ENCODE measurements at places on chromosomes 11 and 22.

DNA sequence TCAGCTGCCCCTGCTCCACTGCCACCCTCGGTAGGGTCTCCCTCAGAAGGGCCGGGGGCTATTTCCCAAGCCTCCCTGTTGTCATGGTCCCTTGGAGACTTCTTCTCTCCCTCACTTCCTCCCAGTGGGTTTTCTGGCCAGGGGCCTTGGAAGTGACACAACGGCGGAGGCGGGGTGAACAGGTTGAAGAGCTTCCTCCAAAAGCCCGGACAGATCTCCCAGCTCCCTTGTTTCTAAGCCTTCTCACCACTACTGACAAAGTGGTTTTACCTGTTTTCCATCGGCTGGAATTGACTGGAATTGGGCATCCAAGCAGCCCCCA is 14.5 kb downstream of the MYH9 start:
- no peak for DNase-seq

DNA sequence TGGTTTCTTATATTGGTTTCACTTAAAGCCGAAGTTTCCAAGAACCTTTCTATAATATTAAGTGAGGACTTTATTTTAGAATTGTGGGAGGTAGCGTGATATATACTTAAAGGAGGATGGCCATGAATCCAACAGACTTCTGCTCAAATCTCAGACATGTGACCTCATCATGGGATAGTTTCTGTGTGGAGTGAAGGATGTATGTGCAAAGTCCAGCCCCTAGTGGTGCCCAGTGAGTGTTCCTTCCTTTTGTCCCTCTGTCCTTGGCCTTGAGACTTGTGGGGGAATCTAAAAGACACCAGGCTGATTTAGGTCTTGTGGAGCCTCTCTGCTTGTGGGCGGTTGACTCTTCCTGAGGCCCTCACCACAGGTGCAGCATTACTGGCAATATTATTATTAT is 43.7 kb downstream of the BARX2 start:
- no peak for DNase-seq

DNA sequence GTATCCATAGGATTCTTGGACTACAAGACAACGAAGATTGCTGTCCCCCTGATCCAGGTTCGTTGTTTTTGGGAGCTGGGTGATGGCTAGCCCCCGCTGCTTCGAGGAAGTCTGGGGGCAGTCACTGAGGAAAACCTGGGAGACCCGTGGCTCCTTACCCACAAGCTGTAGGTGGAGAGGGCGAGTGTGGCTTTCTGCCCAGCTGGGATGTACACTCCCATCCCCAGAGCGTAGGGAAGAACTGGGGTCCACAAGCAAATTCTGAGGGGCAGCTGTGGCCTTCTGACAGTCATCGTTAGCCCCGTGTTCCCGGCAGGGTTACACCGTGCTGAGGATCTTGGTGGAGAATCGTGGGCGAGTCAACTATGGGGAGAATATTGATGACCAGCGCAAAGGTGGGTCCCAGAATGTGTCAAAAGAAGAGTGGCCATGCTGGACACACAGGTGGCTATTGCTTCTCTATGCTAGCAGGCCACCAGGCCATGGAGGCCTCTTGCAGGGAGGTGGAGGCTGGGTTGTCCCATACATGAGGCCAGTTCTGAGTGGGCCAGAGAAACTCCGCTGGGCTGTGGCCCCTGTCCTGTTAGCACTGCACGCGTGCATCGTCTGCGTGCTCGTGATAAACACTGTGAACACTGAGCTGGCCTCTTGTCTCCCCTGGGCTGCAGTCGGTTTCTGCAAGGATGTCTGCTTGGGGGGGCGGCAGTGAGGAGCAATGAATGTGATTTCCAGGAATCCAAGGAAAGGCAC is 39.8 kb downstream of the GLB1L2 start:
- no peak for DNase-seq

- no peak for DNase-seq
These were observed 3.7 kb downstream of the YWHAH start for GRCh38 chr22:31948002-31948401.

DNA sequence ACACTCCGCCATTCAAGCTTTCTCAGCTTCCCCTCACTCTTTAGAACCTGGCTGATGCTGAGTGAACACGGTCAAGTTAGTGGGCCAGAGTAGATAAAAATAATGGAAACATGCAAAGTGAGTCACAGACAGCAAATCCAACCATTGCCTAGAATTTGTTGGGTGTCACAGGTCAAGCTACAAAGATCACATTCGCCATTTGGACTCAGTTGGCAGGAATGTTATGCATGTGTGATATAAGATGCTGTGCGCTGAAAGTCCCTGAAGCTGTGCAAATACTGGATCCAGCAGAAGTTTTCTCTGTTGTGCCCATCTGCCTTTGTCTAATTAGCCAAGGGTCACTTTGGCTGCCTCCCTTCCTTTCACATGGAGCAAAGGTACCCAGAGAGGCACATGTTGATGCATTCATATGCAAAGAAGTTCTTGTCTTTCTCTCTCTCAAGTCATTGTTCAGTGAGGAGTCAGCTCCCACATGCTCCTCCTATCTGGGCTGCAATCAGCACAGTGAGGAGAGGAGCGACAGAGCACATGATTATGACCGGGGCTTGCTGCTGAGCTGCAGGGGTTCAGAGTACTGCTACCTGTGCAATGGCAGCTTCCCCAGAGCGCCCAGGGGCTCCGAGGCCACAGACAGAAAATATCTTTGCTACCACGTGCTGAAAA is 39.7 kb downstream of the FLI1 start:
- DNase-seq: no peak

DNA sequence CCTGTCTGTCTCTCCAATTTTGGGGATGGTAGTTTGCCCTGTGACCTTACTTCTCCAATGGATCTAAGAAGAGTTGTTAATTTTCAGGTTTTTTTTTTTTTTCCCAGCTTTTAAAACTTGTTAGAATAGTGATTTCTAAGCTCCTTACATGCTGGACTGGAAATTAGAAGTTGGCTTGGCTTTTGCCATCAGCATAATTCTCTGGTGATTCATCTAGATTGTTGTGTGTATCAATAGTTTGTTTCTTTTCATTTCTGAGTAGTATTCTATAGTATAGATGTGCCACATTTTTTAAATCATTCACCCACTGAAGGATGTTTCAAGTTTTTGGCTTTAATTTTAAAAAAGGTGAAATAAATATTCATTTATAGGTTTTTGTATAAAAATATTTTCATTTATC is 51.4 kb downstream of the ADAMTS15 start:
- DNase-seq: no peak

DNA sequence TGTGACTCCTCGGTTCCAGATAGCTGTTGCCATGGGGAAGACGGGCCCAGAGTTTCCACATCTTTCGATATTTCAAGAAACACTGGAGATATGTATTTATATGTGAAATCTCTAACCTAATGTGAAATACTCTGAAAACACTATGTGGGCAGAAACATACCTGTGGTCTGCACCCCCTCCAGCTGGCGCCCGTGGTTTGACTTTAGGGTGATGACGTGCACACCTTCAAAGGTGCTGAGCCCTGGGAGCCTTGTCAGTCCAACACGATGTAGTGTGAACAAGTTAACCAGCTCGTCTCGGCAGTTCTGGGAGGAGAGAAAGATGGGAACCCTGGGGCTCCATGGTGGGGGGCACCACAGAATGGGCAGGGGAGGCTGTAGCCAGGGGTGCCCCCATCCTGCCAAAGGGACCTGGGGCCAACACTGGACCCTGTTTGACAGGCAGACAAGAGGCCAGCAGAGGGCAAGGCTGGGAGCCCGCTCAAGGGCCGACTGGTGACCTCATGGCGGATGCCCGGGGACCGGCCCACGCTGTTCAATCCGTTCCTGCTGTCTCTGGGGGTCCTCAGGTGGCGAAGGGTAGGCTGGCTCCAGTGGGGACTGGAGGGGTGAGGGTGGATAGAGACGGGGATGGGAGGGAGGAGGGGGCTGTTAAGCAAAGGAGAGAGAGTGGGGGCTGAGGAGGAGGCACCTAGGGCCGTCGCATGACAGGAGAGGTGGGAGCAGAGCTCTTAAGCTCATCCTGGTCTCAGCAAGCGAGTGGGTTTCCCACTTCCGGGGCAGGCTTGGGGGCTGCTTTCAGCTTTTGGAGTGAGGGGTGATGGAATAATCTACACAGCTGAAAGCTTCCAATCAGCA is 43.8 kb downstream of the TRIOBP start:
- no peak for DNase-seq

GRCh38 chr11:62599069-62599696 is 2.5 kb downstream of the MTA2 start:
- DNase-seq: peak; percentile 91

GRCh38 chr22:29265929-29266328 is 1.9 kb downstream of the RHBDD3 start:
- no peak for DNase-seq

GRCh38 chr22:17647991-17648390 is 9.4 kb downstream of the BCL2L13 start:
- DNase-seq: no peak

- no peak for DNase-seq
These were observed 120.4 kb downstream of the CCDC34 start for GRCh38 chr11:27242591-27242990.

DNA sequence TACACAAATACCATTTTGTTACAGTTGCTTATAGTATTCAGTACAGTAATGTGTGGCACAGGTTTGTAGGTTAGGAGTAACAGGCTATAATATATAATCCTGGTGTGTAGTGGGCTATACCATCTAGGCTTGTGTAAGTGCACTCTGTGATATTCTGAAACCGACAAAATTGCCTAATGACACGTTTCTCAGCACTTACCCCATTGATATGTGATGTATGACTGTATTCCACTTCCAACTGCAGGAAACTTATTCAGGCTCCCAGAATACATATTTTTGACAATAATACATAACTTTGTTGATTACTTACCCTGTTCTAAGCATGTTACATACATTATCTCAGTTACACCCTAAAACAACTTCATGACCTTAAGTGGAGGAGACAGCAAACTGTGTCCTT is 5.1 kb upstream of the PICALM start:
- DNase-seq: no peak

DNA sequence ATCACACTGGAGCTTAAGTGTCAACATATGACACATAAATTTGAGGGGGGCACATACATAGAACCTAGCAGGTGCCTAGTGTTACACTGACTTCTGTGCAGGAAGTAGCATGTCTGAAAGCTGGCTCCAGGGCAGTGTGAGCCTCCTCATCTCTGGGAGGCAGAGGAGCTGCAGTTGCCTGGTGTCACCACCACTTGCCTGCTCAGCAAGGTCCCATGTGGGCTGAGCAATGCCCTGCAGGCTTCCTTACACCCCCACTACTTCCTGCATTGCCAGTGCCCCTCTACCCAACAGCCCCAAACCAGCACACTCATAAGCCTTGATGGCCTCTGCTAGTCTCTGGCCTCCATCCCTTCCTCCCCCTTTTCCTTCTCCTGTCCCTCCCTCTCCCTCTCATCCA is 165.8 kb downstream of the BUD13 start:
- DNase-seq: no peak

DNA sequence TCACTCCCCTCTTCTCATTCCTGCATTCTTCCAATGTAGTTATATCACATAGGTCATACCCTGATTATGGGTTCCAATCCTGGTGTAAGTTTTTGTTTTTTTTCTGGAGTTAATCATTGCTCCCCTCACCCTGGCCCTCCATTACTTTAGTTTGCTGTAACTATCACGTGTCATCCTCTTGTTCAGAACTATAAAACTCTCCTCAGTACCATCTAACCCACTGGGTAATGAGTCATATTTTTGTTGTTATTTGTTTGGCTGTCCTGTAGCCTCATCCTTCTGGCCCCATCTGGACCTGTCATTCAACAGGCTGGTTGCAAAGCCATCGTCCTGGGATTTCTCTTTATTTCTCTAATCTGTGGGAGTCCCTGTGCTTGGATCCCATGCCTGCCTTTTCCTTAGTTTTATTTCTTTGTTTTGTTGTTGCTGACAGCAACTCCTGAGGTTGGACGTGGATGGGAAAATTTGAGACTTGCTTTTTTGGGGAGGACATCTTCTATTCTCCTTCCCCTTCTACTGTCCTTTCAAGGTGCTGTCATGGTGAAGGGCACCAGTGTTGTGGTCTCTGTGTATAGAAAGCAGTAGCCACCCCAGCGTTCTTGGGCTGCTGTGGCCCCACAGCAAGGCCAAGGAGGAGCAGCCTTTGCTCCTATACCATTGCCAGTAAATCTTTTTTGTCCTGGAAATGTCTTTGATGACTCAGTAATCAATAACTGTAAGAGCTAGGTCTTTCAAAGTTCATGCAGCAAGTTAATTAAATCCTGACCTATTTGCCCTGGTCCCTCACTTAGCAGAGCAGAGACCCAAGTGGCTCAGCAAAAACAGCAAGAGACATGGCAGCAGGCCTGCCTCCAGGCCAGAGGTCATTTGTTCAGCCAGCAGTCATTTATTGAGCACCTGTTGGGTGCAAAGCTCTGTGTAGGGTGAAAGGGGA is 82.5 kb downstream of the C22orf31 start:
- DNase-seq: no peak

- no peak for DNase-seq
These were observed 25.4 kb downstream of the COA4 start for GRCh38 chr11:73851046-73851764.

DNA sequence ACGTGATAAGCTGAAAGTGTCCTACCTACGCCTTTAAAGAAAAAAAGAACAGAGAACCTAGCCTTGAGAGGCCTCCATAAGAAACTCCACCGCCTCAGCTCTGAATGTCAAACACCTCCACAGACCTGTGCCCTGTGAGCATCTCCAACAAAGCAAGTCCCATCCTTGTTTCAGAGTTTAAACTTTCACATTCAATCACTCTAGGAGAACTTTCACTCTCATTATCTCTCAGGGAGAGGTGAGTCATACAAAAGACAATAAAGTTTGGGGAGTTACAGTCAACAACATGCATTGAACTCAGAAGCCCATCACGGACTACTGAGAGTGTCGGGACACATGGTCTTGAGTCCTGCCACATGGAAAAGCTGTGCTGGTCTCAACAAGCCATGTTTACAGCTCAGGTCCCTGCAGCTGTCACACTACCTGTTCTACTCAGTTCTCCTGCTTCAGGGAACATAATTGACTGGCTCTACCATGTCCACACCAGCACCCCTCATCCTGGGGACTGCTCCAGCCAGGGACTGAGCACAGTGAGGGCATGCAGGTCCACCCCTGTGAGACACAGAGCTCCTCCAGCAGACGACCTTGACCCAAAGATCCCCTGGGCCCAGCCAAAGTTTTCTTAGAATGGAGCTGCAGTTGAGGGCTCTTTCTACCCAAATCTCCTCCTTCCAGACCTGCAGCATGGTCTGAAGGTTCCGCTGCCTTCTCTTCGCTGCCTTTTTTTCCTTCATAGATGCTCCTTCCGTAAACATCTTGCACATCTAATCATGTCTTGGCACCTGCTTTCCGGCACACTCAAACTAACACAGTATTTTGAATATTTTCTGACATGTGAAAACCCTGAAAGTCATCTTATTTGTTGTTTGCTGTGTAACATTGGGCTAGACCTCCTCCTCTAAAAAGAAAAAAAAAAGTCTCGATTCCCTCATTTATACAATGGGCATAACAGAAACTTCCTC is 114.9 kb downstream of the ETS1 start:
- DNase-seq: peak; percentile 78

- no peak for DNase-seq
These were observed 5.4 kb upstream of the HDHD5 start for GRCh38 chr22:17164392-17165024.

DNA sequence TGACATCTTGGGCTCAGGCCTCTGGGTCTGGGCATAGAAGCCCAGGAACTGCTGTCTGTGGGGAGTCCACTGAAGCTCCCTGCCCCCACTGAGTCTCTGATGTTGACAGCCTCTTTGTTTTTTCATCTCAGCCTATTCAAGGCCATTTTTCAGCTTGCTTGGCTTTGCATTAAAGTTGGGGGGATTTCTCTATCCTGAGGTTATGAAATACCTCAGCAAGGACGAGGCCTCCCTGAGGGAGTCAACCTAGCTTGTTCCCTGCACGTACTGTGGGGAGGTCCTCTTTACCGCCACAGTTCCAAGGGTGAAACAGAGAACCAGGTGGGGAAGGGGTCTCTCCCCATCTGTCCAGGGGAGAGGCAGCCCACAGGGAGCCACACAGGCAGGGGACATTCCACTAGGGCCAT is 8.4 kb downstream of the KCNQ1OT1 start:
- no peak for DNase-seq
